Esophagus muscularis mucosa (tissue), 4 donors: ENCODE measurements at places on chromosomes 2 and 18.

DNA sequence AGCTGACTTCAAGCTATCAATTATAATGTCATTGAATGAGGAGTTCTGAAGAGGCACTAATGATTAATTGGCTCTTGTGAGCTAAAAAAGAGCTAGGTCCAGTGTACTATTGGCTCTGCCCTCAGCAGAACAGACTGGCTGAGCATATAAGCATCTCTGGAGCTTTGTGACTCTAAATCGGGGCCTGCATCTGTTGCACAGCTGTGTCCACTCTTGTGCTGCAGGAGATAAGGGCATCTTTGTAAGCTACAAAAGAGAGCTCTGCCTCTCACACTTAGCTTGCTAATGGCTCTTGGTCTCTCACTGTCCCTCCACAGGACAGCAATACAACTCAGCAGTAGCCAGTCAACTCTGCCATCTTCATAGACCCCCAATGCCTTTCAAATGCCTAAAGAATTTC, 61.5 kb upstream of the L3MBTL4 start:
- no peak for DNase-seq

GRCh38 chr2:30456106-30456505, 9.1 kb downstream of the LCLAT1 start:
- DNase-seq: no peak

DNA sequence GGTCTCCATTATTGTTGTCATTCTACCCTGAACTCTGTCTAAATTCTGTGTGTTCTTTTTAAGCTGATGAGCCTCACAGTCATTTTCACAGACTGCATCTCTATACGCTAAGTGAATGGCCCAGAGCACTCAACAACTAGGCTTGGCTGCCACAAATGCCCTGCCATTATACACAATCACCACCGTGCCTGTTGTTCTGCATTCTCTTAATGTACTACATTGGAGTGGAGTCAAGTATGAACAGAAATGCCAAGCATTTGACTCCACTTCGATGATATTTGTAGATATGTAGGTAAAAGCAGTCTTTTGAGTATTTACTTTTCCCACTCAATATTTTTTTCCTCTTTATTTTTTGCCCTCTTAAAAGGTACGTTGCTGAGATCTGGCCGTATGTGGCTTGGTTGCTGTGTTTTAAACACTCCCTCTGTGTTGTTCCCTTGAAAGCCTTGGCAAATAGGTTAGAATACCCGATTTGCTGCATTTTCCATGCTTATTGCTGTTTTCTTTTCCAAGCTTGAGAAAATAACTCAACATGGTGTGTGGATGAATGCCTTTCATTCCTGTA, 36.2 kb upstream of the TMEFF2 start:
- DNase-seq: no peak

- DNase-seq: no peak
These were observed 28.5 kb downstream of the TMEM131 start for GRCh38 chr2:97967216-97967592.
